ENCODE measurements at places on chromosomes 16 and 17.

DNA sequence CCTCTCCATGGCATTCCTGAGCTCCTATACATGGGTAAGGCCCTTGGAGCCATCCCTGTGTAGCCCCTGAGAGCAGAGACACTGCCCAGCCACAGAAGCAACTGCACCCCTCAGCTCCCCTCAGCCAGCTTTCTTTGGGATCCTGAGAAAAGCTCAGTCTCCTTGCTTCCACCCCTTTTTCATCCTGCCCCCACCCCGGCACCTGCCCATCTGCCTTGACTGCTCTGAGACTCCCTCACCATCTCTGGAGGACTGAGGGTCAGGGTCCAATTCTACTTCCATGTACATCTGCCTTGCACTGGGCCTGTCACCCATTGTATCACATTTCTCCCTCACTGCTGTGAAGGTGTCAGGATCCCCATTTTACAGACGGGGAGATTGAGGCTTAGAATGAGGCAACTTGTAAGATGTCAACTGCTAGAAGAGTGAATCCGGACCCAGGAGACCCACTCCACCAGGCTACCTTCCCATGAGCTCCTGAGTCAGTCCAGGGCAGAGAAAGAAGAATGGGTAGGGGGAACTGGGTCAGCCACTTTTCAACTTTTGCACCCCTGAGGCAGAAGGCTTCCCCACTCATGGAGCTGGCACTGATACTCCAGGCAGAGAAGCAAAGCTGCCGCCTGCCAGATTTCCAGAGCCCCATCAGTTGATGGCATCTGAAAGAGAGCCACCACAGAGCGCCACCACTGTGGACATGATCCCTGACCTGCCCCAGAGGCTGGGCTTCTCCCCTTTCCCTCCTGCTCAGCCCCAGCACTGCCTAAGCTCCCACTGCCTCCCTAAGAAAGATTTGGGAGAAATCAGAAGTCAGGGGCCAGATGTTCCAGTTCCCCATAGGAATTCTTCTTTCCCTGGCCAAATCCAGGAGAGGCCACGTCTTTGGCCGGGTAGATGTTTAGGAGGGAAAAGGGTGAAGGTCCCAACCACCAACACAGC, 135.4 kb downstream of the TMEM132E start:
- DNase-seq: no peak

DNA sequence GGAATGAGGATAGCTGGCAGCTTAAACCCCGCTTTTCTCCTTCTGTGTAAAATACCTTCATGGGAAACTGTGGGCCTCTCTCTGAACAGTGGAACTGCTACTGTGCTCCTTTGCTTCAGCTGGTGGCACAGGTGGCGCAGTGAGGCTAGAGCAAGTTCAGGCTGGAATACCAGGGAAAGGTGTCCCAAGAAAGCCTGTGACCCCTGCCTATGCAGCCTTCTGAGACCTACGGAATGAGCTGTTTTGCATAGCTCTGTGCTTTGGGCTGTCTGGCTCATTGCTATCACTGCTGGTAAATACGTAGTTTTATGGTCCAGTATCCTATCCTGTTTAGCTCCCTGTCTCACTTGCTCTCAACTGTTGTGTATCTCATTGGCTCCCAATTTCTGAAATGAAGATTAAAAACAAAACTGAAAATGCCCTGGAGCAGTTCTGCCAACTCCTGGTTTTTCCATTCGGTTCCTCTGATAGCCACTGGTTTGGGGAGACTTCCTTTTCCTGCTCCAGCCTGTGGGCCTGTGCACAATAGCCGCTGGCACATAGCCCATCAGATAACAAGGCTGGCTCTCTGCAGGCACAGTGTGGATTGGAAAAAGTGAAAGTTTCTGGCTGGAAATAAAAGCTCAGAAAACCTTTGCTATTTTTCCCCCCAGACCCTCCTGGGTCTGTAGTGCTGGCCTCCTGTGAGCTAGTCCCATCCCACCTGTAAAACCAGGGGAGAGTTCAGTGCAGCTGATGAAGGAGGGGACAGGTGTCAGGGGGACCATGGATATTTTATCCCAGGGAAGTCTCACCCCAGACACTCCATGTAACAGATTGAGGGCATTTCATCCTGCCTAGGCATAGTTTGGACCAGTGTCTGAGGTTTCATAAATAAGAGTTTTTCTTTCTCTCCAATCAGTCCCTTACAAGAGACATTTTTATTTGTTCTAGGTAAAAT, 24.0 kb downstream of the LIMD2 start:
- DNase-seq: no peak

GRCh38 chr16:83629836-83630235, 177.9 kb upstream of the HSBP1 start:
- DNase-seq: no peak

GRCh38 chr16:19785512-19786130, 67.5 kb downstream of the IQCK start:
- no peak for DNase-seq

- DNase-seq: no peak
These were observed 1762.2 kb downstream of the TP53TG3F start for GRCh38 chr16:35221482-35222185.

DNA sequence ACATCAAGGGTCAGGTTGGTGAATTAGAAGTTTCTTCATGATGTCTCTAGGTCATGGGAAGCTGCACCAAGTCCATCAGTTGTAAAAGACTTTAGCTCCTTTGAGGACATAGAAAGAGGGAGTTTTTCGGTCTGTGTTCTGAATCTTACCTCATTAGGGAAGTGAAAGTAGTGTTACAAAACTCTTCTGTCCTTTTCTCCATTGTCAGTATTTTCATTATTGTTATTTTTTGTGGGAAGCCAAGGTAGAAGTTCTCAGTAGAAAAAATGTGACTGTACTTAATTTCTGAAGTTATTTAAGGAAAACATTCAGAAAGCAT, 24.2 kb downstream of the MAP3K3 start:
- DNase-seq: no peak

DNA sequence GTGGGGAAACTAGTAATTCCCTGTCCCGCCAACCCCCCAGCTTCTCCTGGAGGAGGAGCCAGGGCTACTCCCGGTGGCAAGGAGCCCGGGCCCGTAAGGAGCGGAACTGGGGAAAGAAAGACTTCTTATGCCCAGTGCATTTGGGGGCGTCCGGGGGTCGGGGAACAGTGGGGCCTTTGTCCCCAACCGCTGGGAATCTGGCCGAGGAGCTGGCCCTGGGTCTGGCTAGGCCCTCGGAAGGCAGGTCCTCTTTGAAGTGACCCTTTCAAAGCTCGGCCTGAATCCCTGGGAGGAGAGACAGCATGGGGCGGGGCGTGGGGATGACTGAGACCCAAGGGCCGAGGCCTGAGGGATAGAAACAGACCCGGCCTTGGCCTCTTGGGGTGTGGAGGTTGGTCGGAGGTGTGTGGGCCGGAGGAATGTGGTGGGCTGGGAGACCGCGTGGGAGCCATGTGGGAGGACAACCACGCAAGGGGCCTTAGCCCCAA, 6.0 kb downstream of the ARHGAP23 start:
- no peak for DNase-seq

- DNase-seq: no peak
These were observed 1.8 kb downstream of the ITGAX start for GRCh38 chr16:31356566-31357323.

GRCh38 chr16:25009822-25010221, 5.3 kb downstream of the ARHGAP17 start:
- no peak for DNase-seq

DNA sequence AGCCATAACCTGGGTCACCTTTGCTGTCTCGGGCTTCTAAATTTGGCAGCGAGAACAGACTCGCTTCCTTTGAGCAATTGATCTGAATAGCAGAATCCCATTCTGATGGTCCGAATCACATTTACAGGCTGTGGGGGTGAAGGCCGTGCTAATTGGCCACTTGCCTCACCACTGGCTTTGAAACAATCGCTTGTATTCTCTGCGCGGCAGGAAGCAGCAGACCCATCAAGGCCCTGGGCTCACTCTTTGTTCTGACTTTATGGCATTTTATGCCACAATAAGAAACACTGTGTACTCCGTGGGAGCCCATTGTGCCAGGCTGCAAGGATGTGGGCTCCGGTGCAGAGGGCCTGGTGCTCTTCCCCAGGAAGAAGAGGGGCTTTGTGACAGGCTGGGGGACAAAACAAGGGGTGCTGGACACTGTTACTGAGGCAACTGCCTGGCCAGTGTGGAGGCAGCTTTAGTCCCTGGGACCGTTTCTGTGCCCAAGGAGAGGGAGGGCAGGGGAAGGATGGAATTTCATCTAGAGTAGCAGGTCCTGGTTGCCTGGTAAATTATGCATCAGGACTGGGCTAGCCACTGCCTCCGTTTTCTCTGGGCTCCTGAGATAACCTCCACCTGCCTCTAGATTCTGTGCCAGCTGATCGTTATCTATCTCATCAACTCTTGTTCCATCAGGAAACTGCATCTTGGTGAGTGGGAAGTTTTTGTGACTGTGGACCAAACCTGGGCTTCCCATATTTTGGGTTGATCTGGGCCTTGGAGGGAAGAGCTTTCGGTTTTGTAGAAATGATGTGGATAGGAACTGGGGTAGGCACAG, 78.5 kb downstream of the MRC2 start:
- no peak for DNase-seq

- peak; percentile 20 for DNase-seq
These were observed 55.0 kb upstream of the CBFA2T3 start for GRCh38 chr16:89031715-89032659.

DNA sequence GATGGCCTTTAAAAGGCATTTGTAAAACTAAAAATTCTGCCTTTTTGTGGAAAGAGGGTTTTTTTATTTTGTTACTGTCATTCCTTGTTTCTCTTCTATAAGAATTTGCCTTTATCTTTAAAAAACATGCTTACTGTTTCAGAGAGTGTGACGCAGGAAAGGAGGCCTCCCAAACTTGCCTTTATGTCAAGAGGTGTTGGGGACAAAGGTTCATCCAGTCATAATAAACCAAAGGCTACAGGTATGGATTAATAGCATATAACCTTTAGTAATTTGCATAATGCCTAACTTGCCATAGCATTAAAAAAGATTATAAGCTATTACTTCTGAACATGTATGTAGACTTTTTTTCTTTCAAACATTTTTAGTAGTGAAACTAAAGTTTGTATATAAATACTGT, 34.2 kb downstream of the CYLD start:
- DNase-seq: no peak

GRCh38 chr16:69094501-69094900, 11.0 kb upstream of the HAS3 start:
- DNase-seq: no peak

GRCh38 chr17:4845118-4845517, 12.0 kb downstream of the MINK1 start:
- no peak for DNase-seq

DNA sequence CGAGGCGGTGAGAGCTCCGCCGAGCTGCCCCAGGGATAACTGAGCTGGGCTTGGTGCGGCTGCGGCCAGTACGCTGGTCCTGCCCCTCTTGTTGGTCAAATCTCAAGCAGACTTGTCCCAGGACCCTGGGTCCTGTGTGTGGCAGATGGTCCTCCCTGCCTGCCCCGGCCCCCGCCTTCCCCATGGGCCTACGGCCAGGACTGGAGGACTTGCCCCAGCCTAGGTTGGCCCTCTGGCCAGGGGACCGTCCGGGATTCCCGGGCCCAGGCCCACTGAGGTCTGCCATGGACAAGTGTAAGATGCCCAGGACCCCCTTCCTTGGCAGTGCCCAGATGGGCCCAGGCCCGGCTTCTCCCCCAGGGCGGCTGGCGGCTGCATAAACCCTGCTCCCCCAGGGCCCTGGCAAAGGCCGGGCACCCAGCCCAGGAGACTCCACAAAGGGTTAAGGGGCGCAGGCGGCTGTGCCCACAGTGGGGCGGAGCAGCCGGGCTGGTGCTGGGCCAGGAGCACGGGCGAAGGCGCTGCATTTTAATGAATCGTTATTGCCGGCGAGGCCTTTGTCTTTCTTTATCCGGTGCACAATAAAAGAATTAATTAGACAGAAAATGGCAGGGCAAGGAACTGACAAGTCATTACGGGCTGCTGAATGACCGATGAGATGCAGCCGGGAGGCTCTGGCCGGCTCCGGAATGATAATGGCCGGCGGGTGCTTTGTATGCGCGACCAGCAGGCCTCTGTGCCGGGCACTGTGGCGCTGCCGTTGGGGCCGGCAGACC, 9.1 kb downstream of the SOX8 start:
- no peak for DNase-seq

- DNase-seq: no peak
These were observed 7.7 kb upstream of the SP2 start for GRCh38 chr17:47888293-47888692.

DNA sequence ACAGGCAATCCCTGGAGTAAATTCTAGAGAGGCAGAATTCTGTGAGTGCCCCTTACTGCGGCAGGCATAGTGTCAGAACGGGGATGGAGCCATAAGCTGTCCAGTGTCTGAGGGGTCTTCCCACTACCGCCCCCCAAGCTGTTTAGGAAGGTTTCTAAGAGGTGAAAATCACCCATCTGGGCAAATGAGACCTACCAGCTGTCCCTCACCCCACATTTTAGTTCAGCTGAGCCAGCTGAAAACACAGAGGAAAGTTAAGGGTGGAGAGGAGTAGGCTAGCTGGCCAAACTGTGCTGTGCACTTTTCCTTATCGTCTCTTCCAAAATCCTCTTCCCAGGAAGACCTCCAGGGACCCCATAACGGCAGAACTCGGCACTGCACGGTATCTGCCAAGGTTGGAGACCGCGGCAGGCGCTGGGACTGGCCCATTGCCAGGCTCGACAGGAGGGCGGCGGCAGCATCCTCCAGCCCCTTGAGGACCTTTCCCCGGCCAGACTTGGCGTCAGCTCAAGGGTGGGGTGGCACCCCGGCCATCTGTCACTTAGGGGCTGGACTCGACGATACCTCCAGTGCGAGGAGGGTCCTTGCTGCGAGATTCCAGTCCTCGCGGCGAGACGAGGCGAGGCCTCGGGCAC, 955 bp downstream of the ACLY start:
- DNase-seq: peak; percentile 9

GRCh38 chr16:50532576-50532975, 15.6 kb upstream of the NKD1 start:
- DNase-seq: no peak

- DNase-seq: no peak
These were observed 77.6 kb upstream of the HLF start for GRCh38 chr17:55186937-55187770.

DNA sequence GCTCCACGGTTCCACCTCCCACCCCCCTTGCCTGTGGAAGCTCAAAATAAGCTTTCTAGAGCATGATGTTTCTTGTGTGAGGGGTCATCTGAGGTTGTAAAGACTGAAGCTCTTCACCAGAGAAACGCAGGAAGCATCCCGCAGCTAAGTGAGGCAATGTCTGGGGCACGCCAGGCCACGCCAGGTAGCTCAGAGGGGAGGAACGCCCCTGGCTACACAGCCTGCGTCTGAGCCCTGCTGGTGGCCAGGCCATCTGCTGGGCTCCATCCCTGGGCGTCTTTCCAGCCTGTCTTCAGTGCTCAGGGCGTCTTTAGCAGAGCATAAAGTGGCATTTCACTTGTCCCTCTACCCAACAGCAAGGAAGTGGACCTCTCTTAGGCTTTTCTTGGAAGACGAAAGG, 15.2 kb downstream of the SOCS3 start:
- no peak for DNase-seq

GRCh38 chr17:66441101-66441661, 138.8 kb downstream of the PRKCA start:
- DNase-seq: no peak

All from stimulated activated CD8-positive, alpha-beta memory T cell treated with anti-CD3 and anti-CD28 coated beads, Interleukin-7, amount 100 ng/mL, for 24 hours (primary cell).